IMR-90 (cell line): ENCODE measurements at places on chromosomes 5 and 9. TPM values are rescaled to one million over a fixed set of nuclear protein-coding genes. Genes with fewer than 3 reads are reported as not detected.

- no peak for DNase-seq
- H3K4me1 ChIP-seq, result peaks cover 2% of the 10 kb centered on the region; the same call in 1 of the 2 replicates
- H3K27me3 ChIP-seq, result peaks cover 88% of the 10 kb centered on the region
- peak overlapping the region; percentile 25; the same call in 1 of the 2 replicates for H3K4me3 ChIP-seq
These were observed 6.9 kb upstream of the OTP start for GRCh38 chr5:77645158-77645994.

DNA sequence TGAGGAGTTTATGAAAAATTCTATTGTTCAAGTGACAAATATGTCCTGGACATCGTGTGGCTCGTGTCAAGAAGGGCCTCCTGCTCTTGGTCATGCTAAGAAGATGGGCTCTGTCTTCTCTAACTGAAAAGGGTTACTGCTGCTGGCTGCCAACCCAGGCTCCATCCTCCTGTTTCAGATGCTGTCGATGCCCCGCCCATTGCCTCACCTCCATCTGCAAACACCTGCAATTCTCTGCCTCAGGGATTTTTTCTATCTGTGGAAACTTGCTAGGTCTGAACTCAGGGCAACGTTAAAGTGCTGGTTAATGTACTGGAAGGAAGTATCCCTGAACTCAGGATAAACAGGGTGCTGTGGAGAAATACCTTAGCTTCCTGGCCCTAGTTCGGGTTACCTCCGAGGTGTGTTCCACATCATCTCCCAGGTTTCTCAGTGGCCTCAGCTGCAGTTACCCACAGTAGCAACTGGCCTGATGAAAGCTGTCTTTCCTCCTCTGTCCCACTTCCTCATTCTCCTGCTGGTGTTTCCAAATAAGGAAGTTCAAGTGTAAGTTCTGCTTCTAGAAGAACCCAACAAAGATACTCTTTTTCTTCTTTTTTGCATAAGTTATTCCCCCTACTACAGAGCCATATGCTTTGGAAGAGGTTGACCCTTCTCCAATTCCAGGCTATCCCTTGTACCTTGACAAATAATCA is 151.7 kb upstream of the SMIM23 start:
- peaks cover 23% of the 10 kb centered on the region for H3K27me3 ChIP-seq
- no peak for DNase-seq
- H3K4me1 ChIP-seq, result no peaks in the 10 kb centered on the region
- no peaks in the 10 kb centered on the region for H3K36me3 ChIP-seq
- no peak overlapping the region for H3K4me3 ChIP-seq

GRCh38 chr5:88666761-88667495 is 216.1 kb downstream of the MEF2C start:
- H3K4me3 ChIP-seq, result peak overlapping the region; percentile 52
- no peaks in the 10 kb centered on the region for H3K4me1 ChIP-seq
- no peak overlapping the region for H3K27ac ChIP-seq
- H3K27me3 ChIP-seq, result peaks cover 59% of the 10 kb centered on the region
- no peaks in the 10 kb centered on the region for H3K36me3 ChIP-seq

DNA sequence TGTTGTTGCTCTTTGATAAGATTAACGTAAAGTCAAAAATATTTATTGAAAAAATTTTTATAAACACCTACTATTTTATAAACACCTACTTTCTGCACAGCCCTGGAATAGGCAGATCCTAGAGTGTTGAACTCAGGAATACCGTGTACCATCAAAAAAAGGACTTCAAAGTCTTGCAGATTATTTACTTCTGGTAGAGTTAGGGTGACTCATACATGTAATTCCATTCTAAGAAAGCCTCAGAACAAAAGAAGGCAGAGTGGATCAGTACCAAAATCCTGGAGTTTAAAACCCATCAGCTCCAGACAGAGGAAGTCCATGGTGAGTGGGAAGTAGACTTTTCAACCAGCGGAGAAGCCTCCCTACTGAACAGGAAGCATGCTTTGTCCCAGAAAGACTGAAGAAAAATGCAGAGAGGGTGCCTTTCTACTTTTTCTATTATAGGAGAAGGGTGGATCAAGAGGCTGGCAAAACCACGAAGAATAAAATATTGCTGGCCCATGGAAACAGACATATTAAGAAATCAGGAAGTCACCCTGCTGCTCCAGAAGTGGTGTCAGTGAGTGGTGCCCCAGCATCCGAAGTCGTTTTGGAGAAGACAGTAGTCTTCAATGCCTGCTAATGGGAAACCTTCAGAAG is 45.1 kb upstream of the DAB2 start:
- H3K4me1 ChIP-seq, result peaks cover 4% of the 10 kb centered on the region; the same call in 1 of the 2 replicates
- H3K36me3 ChIP-seq, result no peaks in the 10 kb centered on the region
- no peak overlapping the region for H3K4me3 ChIP-seq

GRCh38 chr9:70392189-70392588 is 22.3 kb downstream of the KLF9 start:
- DNase-seq, result no peak
- H3K4me1 ChIP-seq, result peaks cover 14% of the 10 kb centered on the region
- no peak overlapping the region for H3K4me3 ChIP-seq
- H3K27ac ChIP-seq, result no peak overlapping the region

Gene CD274
- total RNA-seq, result 19.4 and 29.4 TPM in 2 replicates

Gene SOX30
- total RNA-seq, result not detected in 2 replicates

Gene LURAP1L
- total RNA-seq, result 6.1 and 7.2 TPM in 2 replicates

Gene PCDHGB7
- 5.8 and 6.3 TPM in 2 replicates for total RNA-seq
